ENCODE measurements at places on chromosomes 6 and 20.

GRCh38 chr20:542777-543368 is 717 bp downstream of the CSNK2A1 start:
- DNase-seq: no peak

GRCh38 chr6:75727206-75727605 is 21.8 kb upstream of the MYO6 start:
- DNase-seq: no peak

DNA sequence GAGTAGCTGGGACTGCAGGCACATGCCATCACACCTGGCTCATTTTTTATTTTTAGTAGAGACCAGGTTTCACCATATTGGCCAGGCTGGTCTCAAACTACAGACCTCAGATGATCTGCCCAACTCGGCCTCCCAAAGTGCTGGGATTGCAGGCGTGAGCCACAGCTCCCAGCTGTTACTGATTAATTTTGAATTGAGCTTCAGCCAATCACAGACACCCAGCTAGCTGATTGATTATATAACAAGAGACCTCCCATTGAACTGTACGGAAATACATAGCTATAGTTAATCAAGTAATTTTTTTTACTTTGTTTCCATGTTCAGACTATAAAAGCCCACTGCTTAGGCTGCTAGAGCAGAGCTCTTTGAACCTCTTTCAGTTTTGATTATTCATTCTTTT is 31.6 kb downstream of the PKIB start:
- no peak for DNase-seq

GRCh38 chr20:19747903-19748302 is 10.2 kb upstream of the RIN2 start:
- DNase-seq: no peak

DNA sequence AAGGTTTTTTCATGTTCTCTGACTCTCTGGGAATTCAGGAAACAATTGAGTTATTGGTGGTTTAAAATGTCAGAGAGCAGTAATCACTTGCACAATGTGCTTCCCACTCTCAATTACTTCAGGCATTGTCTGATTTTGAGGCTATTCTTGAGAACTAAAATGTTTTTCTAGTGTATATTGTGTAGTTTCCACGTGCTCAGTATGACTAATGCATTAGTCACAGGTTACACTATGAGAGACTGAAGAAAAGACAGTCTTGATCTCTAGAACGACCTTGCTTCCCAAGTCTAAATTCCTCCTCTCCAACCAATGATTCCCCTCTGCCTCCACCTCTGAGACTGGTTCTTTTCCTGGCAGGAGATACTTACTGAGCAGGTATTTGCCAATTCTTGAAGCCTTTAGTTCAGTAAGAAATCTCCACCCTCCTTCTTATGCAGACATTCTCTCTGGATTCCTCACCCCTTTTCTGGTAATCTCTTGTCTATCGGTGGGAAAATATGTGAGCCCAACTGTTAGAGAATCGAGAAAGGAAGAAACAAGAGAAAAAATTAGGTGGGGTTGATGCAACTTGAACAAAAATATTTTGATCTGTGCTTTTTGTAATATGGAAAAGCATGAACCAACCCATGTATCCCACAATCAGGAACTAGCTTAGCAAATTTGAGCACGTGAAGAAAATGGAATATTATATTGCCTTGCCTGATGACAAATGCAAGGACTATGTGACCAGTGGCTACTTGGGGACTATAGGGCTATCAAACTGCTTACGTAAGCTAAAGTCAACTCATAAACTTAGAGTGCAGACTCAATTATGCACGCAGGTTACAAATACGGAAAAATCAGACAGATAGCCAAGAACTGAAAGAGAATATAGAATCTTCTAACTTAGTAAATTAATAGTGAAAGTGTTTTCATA is 61.1 kb upstream of the SLC22A16 start:
- DNase-seq: no peak

DNA sequence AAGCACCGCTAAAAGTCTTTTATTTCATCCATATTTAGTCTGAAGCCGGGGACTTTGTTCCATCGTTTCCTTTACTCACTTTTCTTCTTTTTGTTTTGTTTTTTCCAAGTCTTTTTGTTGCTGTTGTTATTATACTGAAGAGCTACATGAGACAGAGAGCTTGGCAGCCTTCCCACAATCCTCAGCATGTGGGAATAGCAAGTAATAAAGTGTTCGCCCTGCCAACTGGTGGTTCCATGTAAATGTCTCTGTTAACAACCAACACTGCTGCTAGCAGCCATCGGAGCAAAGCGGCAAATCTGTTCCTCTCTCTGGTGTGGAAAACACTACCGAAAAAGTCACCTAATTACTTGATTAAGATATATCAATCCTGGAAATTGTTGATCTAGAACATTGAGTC is 437.8 kb upstream of the ID4 start:
- no peak for DNase-seq

GRCh38 chr6:15351631-15352030 is 105.8 kb downstream of the JARID2 start:
- DNase-seq: no peak

DNA sequence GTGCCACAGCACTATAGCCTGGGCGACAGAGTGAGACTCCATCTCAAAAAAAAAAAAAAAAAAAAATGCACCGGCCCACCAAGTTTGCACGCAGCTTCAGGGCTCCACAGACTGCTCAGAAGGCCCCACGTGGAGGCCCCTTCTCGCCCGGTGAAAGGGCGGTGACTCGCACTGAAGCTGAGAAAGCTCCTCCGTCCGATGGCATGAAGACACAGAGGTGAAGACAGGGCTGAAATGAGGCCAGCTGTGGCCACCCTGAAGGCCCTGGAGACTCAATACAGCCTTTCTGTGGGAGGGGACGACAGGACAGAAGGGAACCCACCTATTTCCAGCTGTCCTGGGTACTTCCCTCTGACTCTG is 84.0 kb downstream of the PTPN1 start:
- no peak for DNase-seq

DNA sequence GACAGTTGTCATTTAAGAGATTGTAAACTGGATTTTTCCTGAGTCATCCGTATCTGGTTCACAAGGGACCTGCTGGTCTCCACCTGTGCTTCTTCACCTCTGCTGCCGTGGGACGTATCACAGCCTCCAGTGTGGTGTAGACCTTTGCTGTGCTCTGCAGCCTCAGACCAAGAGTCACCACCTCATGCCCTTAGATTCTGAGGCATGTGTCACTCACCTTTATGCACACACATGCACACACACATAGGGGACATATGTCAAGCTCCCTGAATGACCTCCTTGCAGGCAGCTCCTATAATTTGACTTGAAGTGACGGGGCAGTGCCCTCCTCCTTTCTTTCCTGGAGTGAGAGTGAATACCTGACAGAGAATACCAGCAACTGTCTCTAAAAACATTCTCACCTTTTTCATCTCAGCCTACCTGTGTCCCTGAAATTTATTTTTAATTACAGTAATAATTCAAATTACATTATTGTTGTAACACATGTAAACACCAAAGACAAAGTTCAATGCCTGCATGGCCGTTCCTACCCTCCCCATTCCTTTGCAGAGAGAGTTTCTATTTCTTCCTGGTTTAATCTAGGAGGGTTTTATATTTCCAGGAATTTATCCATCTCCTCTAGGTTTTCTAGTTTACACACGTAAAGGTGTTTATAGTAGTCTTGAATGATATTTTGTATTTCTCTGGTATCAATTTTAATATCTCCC is 3.5 kb downstream of the SLC17A4 start:
- DNase-seq: no peak

DNA sequence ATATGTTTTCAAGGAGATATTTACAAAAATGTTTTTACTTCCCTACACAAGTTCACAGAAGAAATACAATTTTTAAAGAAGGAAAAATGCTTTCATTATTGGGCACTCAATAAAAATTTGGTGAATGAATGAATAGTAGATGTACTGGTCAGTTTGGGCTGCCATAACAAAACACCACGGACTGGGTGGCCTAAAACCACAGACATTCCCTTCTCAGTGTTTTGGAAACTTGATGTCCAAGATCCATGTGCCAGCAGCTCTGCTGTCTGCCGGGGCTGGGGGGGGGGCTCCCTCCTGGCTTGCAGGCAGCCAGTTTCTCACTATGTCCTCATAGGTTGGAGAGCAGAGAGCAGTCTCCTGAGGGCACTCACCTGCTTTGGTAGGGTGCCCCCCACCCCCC is 62.0 kb downstream of the FAM120B start:
- no peak for DNase-seq

DNA sequence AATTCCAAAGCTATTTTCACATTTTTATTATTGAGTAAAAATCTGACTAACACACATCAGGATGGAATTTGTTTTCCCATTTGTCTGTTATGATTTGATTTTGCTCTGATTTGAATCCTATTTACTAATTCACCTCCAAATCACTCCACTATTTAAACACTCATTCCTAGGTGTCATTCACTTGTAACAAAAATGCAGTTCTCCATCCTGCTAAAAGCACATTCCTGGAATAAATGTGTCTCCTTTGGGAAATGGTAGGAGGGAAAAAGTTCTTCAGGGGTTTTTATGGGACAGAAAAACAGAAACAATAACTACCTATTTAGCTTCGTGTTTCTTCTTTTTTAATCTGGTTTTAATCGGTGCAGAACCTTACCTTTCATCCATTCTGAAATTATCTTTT is 494.1 kb upstream of the CITED2 start:
- DNase-seq: no peak

DNA sequence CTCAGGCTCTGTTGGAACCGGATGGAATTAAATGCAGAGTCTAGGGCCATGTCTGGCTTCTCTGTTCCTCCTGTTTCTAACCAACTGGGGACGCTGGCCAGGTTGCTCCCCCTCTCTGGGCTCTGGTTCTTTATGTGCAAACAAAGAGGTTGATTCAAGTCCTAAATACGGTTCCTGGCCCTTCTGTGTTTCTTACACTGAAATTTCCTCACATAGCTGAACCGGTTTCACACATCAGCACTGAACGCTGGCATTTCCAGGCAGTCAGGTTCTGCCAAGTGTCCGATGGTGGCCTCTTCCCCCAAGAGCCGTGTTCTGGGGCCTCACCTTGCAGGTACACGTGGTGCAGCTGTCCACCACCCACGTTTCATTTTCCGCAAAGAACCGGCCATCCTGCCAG is 13.5 kb downstream of the THBS2 start:
- no peak for DNase-seq

GRCh38 chr6:39819228-39819627 is 27.1 kb downstream of the DAAM2 start:
- no peak for DNase-seq

- no peak for DNase-seq
Measured at GRCh38 chr6:47524136-47524845, 46.7 kb downstream of the CD2AP start.

GRCh38 chr6:151063352-151063751 is 176.4 kb upstream of the AKAP12 start:
- no peak for DNase-seq

- no peak for DNase-seq
Measured at GRCh38 chr6:6565488-6565887, 23.0 kb upstream of the LY86 start.

- DNase-seq: no peak
Measured at GRCh38 chr6:40962241-40962640, 76.8 kb downstream of the UNC5CL start.

DNA sequence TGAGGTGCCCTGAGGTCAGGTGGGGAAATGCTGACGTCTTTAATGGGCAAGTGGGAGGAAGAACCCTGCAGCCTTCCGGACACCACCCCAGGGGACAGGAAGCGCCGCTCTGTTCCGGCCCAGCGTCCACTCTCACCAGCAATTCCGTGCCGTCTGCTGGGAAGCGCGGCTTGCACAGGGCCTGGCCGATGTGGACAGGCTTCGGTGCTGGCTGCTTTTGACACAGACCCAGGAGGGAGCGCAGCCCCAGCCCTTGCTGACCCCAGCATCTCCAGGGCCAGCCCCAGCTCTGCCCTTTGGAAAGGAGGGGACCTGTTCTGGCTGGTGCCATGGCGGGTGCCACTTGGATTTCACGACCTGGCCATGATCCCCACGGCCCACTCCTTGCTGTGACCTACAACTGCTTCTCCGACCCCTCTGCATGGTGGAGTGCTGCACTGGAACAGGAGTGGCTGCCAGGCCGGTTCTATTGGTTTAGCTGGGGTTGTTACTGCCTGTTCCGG is 123.2 kb downstream of the DLL1 start:
- DNase-seq: no peak

- no peak for DNase-seq
Measured at GRCh38 chr6:27091661-27092315, 155.7 kb upstream of the PRSS16 start.

DNA sequence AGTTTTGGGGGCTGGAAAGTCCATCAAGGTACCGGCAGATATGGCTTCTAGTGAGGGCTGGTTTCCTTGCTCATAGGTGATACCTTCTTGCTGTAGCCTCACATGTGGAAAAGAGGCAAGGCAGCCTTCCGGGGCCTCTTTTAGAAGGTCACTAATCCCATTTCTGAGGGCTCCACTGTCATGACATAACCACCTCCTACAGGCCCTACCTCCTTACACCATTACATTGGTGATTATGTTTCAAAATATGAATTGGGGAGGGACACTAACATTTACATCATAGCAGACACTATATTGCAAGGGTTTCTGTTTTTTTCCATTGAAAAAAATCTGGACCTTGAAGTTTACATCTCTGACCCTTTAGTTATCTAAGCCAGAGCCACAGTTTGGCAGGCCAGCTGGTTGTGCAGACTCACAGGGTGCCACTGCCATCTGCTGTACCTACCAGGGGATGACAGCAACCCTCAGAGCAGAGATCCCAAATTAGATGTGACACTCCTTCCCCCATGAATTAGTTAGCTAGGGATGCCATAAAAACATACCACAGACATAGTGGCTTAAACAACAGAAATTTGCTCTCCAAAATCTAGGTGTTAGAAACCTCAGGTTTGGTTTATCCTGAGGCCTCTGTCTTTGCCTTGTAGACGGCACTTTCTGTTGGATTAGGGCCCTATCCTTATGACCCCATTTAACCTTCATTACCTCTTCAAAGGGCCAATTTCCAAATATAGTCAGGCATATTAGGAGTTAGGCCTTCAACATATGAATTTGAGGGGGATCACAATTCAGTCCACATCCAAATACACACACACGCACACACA is 166.4 kb upstream of the RNF217 start:
- DNase-seq: no peak

DNA sequence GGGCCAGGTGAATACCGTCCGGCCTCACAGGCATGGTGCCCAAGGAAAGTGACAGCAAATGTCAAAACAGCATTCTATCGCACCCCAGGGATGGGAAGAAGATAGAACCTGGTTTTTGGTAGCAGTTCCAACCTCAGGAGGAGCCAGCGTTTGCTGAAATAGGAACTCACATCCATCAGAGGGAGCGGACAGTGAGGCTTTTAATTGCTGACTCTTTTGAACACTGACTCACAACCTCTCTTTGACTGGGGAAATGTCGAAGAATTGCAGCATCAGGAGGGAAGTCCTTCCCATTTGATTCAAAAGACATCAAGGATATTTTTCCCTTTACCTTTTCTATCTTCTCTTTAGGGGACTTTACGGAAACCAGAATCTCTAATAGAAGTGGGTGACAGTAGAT is 114.2 kb downstream of the UNC5CL start:
- no peak for DNase-seq

GRCh38 chr6:145279993-145280392 is 455.3 kb downstream of the EPM2A start:
- no peak for DNase-seq

DNA sequence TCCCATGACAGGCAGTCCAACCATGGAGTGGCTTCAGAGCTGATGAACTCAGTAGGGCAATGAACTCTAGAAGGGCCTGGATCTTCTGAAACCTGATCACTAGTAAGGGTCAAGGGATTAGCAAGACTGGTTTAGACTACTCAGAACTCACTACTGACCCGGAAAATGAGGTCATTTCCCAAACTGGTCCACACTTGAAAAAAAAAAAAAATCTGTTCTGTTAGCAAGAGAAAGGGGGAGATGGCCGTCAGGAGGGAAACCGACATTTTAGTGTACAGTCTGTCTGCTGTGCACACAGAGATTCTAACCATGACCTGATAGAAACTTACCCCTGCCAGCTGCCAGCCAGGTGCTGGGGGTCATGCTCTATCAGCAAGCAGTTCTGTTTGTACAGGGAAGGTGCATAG is 262.4 kb upstream of the AGPAT4 start:
- DNase-seq: no peak

Data from mesothelial cell of epicardium (in vitro differentiated cells).